NCI-H510A (cell line): ENCODE measurements at places on chromosomes 4 and X.

DNA sequence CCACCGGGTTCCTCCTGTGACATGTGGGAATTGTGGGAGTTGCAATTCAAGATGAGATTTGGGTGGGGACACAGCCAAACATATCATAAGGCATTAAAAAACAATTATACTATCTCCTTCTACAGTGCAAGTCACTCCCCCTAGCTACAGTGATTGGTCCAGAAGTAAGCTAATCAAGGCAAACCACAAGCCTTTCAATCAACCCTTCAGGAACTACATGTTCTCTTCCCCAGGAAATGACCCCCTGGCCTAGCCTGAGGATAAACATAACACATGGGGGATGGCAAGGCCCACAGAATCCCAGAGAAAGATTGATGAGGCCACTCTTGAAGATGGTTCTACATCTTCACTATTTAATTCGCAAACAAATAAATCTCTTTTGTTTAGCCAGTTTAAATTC, 25.2 kb upstream of the FAM241A start:
- DNase-seq, result no peak

GRCh38 chr4:182409271-182409670, 166.1 kb downstream of the TENM3 start:
- DNase-seq, result no peak

- DNase-seq, result no peak
Observed at GRCh38 chr4:114311787-114312186, 286.8 kb upstream of the UGT8 start.

- no peak for DNase-seq
Observed at GRCh38 chr4:122882857-122883735, 39.3 kb downstream of the NUDT6 start.
